ENCODE measurements at places on chromosomes 5 and 9.

DNA sequence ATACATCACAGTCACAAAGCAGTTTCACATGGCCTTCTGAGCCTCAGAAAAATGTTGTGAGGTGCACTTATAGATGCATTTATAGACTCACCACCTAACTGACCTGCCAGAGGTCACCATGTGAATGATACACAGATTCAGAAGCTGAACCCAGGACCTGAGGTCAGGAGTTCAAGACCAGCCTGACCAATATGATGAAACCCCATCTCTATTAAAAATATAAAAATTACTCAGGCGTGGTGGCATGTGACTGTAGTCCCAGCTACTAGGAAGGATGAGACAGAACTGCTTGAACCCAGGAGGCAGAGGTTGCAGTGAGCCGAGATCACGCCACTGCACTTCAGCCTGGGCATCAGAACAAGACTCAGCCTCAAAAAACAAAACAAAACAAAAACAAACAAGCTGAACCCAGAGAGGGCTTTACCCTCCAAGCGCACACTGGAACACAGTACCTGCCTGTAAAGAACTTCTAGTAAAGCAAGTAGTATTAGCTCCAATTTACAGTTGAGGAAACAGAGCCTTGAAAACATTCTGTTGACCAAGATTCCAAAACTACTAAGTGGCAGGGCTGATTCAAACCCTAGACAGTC is 16.3 kb downstream of the ECPAS start:
- DNase-seq, result no peak

DNA sequence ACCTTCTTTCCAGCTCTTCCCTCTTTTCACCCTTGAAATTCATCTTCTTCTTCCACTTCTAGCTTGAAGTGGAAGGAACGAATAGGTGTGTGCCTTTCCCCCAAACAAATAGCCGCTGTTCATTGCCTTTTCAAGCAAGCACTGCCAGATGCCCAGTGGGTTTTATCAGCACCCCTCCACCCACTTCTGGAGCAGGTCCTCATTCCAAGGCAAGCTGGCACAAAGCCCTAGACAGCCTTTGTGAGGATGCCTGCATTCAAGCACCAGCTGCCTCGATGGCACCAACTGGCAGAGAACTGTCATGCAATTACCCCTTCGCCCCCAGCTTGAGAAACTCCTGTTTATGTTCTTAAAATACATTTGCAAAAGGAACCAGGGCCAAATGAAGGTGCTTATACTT is 36.5 kb downstream of the SERINC5 start:
- no peak for DNase-seq

DNA sequence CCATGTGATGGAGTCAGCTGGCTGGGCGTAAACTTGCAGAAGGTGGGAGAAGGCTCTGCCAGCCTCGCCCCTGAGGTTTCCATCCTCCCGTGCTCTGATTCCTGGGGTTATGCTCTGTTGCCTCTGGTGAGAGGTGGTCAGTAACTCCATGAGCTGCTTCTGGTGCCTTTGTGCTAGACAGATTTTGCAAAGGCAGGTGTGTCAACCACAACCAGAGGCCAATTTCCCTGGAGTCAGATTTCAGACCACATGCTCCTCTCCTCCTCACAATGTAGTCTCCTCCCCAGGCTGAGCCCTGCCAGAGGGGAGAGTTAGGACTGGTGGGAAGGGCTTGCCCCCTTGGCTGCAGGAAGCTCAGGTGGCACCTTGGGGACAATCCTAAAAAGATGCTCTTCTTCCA is 38.8 kb upstream of the TENT4A start:
- DNase-seq, result no peak

DNA sequence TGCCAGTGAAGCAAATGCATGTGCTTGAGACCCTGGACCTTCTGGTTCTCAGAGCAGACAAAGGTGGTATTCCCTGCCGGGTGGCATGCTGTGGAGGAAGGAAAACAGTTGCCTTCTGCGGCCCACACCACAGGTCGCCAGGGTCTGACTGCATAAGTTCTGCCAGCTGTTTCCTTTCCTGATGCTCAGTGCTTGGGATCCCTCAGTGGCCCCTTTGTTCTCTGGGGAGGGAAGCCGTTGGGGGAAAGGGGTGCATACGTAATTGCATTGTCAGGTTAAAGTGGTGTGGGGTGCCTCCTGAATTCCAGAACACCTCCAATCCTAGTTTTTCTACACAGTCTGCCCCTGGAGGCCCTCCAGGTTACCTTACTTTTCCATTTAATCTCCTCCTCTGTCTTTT is 43.1 kb upstream of the SLC2A8 start:
- DNase-seq, result no peak

DNA sequence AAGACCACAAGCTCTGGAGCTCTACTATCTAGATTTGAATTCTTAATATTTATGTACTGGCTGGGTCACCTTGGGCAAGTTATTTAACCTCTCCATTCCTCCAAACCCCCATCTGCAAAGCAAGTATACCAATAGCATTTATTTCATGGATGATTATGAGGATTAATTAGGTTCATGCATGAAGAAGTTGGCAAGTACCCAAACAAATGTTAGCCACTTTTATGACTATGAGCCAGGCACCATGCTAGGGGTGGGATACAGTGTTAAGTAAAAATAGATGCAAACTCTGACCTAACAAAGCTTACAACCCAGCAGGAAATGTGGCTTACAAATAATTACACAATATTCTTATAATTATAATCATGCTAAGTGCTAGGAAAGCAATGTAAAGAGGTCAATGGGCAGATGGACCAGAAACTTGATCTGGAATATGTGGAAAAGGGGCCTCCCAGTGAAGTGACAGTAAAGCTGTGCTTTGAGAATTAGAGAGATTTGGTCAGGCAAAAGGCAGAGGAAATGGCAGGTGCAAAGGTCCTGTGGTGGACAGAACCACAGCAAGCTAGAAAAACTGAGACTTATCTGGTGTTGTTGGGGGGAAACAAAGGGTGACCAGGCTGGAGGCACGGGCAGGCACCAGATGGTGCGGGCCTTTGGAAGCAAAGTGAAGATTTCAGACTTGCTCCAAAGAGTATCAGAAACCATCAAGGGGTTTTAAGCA is 525.2 kb upstream of the TRPC7 start:
- no peak for DNase-seq

GRCh38 chr5:151255621-151256286 is 2.8 kb downstream of the GM2A start:
- peak; percentile 82 for DNase-seq

- DNase-seq, result no peak
These were observed 195.7 kb downstream of the CRB2 start for GRCh38 chr9:123551734-123552133.

- peak; percentile 22 for DNase-seq
These were observed 146.3 kb downstream of the SNCAIP start for GRCh38 chr5:122458278-122458872.

DNA sequence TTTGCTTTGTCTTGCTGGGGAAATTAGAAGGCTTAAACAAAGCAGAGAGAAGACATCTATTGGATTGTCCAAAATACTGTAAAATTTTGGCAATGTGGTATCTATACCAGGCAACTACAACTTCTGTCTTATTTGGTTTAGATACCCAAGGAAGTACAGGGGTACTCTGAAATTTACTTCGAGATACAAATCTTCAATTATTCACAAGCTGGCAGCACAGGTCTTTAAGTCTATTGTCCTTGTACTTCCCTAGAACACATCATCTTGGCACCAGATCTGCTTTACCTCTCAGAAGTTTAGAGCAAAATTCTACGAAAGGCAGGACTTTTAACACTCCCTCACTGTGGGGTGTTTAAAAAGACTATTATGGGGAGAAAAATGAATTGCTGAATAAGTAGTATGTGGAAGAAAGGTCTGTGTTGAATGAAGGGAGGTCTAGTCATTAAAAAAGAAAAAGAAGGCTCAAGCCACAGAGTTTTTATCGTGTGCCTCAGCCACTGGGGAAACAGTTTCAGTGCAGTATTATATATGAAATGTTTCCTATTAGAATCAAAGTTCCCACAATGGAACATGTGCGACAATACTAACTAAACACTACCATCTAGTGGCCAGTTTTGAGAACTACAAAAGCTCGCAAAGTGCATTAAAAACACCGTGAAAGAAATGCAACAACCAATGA is 93.7 kb downstream of the PDE4D start:
- DNase-seq, result peak; percentile 34

GRCh38 chr5:113354055-113354454 is 80.7 kb downstream of the TSSK1B start:
- no peak for DNase-seq

Measured in germinal center (tissue), 1 donor.